ENCODE measurements at places on chromosomes 13 and 19.

DNA sequence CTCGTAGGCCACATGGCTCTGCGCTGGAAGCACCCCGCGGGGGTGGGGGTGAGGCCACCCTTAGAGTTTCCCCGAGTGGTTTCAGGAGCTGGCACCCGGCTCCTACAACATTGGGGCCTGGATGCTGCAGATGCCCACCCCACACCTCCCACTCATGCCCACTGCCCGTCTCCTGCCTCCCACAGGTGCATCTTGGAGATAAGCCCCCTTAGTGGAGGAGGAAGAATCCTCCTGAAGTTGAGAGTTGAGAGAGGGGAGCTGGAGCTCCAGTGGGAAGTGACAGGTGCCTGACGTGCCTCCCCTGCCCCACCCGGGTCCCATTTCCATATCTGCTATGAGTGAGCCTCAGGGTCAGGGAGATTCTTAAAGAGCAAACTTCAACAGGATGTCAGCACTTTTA, 341.3 kb downstream of the TEX29 start:
- no peak for DNase-seq

GRCh38 chr19:17405250-17406045, at the start of gene BST2:
BST2 (minus strand) TSS chr19:17405630; CDS start chr19:17405575, 55 bp downstream.
- peak; percentile 72 for DNase-seq

GRCh38 chr13:27474751-27475268, 24.4 kb upstream of the MTIF3 start:
- no peak for DNase-seq

- DNase-seq = no peak
Observed at GRCh38 chr13:28741084-28741491, 22.3 kb upstream of the SLC46A3 start.

- no peak for DNase-seq
Observed at GRCh38 chr19:36149673-36150406, 2.4 kb downstream of the COX7A1 start.

GRCh38 chr19:54162241-54162805, 2.8 kb upstream of the LENG1 start:
- DNase-seq = peak; percentile 86

DNA sequence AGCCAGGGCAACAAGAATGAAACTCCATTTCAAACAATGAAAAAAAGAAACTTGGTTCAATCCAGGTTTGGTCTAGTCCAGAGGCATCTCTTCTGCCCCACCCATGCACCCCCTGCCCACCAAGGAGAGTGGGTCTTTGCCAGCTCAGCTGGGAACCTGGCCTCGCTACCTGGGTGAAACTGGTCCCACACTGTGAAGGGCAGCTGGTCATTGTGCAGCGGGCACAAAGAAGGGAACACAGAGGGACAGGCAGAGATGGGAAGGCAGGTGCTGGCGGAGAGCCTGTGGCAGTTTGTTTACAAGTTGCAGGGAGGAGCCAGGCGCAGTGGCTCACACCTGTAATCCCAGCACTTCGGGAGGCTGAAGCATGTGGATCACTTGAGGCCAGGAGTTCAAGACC, 50.2 kb downstream of the CPAMD8 start:
- no peak for DNase-seq

DNA sequence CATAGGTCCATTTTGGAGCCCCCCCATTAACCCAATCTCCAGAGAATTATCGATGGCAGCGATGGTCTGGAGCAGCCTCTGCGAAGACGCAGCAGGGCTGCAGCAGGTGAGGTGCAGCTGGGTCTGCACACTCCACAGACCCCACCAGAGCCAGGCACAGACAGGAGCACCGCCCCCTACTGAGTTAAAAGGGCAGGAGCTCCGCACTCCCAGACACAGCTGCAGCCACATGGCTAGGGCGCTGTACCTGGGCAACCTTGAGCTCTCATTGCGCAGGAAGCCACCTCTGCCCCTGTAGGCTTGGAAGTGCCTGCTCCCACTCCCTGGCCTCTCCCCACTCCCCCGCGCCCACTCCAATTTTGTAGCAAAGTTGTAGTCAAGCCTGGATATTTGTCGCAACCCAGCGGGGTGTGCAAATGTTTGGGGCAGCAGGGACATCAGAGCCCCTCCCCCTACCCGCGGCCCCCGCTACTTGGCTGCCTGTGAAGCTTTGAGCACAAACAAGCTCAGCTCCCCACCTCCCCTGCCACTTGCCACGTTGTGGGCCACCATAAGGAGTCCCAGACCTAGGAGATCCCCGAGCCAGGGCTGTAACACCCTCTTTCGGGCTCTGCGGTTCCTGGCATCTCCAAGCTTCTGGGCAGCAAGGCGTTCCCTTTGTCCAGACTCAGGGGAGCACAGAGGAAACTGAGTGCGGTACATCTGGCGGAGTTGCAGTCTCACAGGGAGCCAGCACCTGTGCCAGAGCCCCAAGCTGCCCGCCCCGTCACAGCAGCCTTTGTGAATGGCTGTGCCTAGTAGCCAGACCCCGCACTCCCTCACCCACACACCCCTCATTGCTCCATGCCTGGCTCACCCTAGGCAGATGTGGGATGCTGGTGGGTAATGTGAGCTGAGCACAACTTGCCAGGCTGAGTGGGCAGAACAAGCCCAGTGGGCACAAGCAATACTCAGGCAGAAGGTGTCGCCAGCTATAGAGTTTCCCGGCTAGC, 949.7 kb upstream of the SLITRK1 start:
- DNase-seq = no peak

DNA sequence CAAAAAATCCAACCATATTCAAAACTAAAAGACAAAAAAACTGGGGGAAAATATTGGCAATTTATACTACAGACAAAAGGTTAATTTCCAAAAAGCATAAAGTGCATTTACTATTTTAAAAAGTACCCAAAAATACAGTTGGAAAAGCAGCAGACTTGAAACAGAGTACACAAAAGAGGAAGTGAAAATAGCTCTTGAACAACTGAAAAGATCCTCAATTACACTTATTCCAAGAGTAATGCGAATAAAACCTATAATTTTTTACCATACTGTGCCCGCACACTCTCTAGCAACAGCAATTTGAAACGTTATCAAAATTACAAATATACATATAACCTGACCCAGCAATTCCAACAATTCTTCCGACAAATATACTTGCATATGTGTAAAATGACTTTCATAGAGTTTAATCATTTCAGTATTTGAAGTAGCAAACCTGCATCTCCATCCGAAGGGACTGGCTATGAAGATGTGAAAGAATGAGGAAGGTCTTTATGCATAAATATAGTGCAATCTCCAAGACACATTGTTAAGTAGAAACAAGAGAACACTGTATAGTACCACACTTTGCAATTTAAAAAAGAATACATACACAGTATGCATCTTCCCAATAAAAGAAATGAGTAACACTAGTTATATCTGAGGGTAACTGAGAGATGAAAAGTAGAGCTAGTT, 25.4 kb downstream of the ALG5 start:
- DNase-seq = no peak

- DNase-seq = peak; percentile 48
Observed at GRCh38 chr19:7366701-7367420, 18.1 kb downstream of the ARHGEF18 start.

DNA sequence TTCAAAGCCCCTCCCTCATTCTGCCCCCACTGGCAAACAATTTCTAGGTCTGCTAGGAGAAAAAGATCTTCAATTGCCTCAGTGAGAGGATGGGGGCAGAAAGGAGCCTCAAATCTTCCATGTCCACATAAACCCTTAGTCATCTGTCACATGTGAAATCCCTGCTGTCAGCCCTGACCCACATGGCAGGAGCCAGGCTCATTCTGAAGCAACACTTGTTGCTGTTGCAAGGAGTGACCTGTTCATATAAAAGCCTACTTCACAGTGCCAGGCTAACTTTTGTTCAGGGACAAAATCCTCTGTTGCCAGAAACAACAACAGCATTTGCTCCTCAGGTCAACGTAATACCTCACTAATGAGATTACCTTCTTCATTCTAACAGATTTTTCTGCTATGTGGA, 70.5 kb downstream of the IRS2 start:
- DNase-seq = no peak

- DNase-seq = no peak
Observed at GRCh38 chr19:39515551-39516191, 732 bp downstream of the SELENOV start.

- no peak for DNase-seq
Observed at GRCh38 chr13:106532111-106532929, 3.1 kb downstream of the EFNB2 start.

- DNase-seq = no peak
Observed at GRCh38 chr13:29511980-29512379, 83.5 kb downstream of the SLC7A1 start.

DNA sequence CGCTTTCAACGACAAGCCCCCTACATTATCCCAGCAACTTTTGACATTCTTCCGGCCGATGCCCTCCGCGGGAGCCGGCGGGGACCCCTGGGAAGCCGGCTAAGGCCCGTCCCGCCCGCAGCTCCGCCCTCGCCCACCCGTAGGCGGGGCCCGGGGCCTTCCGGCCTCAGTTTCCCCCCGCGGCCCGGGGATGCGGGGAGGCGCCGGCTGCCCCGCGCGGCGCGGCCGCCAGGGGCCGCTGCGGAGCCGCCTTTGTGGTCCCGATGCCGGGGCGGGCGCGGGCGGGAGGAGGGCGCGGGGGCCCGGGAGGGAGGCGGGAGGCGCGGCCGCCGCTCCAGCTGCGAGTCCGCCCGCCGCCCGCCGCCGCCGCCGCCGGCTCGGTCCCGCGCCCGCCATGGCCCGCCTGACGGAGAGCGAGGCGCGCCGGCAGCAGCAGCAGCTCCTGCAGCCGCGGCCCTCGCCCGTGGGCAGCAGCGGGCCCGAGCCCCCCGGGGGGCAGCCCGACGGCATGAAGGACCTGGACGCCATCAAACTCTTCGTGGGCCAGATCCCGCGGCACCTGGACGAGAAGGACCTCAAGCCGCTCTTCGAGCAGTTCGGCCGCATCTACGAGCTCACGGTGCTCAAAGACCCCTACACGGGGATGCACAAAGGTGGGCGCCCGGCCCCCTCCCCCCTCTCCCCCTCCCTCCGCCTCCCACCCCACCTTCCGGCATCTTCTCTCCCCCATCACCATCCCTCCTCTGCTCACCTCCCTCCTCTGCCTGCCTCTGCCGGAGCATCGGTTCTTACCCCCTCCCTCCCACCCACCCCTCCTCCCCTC, at the start of gene CELF5:
TSS of gene CELF5 (plus strand) at position 316 of the 823 bp plus-strand sequence. CDS start at position 395, 79 bp downstream.
- peak; percentile 53 for DNase-seq

DNA sequence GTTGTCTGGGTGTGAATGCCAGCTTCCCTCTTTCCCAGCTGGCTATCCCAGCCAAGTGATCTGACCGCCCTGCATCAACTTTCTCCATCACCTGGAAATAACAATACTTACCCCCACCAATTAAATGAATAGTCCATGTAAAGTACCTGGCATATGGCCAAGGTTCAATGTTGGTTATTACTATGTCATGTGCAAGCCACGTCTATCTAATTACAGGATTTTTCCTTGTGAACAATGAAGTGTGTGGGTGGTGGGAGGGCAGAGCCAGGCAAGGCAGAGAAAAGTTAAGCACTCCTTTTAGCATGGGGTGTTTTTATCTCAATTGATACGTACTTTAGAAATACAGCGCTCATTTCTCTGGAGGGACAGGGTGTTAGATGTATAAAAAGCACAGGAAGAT, 121.1 kb downstream of the NHLRC3 start:
- no peak for DNase-seq

GRCh38 chr13:28316836-28317235, 178.1 kb downstream of the FLT1 start:
- DNase-seq = no peak

DNA sequence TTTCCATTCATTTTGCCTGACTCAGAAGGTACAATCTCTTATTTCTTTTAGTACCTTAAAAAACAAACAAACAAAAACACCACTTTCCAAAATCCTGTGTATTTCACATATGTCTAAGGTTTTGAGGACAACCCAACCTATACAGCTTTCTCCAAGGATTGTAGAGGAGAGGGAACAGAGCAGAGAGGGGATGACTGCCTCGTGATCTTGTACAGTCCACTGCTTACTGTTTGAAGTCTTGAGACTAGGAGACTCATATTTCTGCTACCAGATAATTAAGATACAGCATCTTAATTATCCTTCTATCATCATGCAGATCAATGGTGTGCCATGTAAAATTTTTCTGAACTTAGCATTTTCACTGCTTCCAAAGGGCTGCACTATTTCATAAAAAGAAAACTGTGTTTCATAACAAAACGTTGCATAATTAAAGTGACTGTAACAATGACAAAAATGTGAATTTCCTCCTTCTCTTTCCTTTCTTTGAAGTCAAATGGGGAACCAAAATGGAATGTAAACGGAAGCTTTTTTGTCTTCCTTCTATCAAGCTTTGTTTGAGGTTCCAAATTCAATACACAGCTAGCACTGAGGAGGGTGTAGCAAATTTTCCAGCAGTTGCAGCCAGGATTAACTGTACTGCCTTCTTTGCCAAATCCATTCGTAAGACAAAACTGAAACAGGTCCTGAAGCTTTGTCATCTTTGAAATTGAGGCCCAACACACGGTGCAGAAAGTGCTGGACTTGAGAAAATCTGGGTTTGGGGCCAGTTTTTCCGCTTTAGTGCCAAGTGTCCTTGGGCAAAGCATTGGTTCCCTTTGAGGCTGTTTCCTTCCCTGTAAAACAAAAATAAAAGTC, 34.9 kb upstream of the RCBTB2 start:
- DNase-seq = no peak

GRCh38 chr19:6242677-6243076, 37.1 kb downstream of the MLLT1 start:
- DNase-seq = no peak

- no peak for DNase-seq
Observed at GRCh38 chr13:68440874-68441273, 1210.7 kb upstream of the PCDH9 start.

DNA sequence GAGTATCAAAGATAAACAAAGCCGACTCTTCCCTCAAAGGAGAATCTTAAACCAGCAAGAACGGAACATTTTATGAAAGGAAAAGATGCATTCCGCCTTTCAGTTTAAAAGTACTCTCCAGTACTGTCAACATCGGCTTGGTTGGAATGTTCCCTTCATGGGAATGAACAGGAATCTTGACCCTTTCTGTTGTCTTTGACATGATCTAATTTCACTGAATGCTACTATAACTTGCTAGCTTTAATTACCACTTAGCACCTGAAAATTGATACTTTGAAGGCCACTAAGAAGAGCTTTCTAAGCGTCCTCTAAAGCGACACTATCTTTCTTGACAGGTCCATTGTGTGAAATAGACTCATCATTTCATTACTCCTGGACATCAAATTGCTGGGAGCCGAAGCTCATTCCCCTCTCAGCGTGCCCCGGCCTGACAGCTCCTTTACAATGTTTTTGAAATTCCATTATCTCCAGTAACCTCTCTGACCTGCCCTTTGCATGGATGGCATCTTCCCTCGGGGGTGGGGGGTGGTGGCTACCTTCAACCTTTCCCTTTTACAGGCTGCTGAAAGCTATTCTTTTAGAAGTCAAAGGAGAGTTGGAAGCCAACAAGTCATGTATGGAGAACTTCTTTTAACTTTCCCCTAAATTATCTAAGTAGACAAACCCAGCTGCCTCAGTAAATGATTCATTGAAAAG, 67.9 kb downstream of the EFNB2 start:
- no peak for DNase-seq

GRCh38 chr19:19381007-19381926, 24.2 kb upstream of the GATAD2A start:
- DNase-seq = no peak

- DNase-seq = no peak
Observed at GRCh38 chr13:112586334-112586960, 1.5 kb downstream of the TUBGCP3 start.

- no peak for DNase-seq
Observed at GRCh38 chr13:113613789-113614379, 29.3 kb downstream of the TFDP1 start.

All from activated CD4-positive, alpha-beta T cell treated with anti-CD3 and anti-CD28 coated beads, Interleukin-2, amount 10 ng/mL, durations not matched to agents 7 days and 5 days (primary cell).